ENCODE measurements at places on chromosomes 13 and 19.

DNA sequence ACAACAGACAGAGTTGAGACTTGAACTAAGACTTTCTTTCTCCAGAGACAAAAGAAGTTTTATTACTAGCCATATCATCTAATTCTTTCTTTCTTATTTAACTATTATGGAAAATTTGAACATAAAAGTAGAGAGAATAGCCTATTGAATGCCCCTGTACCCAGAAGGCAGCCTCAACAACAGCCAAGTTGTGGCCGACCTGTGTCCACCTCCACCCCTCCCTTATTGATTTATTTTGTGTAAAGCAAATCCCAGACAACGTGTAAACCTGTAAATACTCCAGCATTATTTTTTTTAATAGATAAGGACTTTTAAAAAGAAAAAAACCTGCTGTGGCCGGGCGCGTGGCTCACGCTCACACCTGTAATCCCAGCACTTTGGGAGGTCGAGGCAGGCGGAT, 26.1 kb upstream of the FXYD3 start:
- DNase-seq = no peak

DNA sequence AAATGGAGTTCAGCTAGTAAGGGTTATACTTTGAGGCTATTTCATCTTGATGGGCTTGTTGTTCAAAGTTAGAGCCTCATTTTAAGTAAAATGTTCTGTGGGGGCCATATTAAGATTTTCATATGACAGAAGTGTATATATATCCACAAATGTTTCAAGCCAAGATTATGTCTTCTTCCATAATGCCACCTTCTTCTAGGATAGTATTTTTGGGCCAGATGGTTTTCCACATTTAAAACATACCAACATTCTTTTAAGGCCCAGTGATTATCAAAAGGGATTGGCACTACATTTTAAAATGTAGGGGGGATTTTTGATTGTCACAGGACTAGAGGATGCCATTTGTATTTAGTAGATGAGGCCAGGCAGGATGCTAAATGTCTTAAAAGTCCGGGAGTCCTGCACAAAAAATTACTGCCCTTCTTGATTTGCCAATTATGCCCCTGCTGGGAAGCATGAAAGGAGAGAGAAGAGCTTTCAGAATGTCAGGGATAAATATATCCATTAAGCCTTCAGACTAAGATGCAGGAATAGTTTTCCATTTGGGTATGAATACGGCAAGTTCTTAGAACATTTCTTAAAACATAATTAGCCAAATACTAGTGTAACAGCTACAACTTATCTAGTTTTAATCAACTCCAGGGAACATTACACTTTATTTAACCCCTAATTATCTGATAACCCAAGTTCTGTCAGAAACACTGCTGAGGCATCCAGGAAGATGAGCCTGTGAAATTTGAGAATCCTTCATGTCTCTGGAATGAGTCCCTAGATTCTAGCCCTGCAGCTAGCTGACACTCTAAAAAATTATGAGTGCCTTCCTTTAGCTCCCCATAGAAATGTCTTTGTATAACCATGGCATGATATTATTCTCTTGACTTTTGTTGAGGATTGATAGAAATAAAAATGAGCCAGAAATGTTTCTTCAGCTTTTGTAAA, 34.0 kb downstream of the ITM2B start:
- no peak for DNase-seq

DNA sequence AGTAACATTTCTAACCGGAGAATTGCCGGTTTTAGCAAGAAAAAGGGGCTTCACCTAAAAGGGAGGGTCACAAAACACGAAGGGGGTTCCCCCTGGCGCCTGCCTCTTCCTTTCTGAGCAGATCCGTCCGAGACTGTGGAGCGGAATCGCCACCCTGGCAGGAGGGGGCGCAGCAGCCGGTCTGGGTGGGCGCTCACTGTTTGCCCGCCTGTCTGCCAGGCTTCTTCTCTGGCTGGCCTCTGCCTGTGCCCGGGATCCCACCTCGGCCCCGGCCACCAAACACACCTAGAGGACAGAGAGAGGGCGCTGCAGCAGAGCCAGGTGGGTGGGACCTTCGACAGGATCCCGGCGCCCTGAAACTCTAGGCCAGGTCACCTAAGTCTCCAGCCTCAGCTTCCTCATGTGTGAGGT, 15.6 kb downstream of the LSM4 start:
- DNase-seq = no peak

DNA sequence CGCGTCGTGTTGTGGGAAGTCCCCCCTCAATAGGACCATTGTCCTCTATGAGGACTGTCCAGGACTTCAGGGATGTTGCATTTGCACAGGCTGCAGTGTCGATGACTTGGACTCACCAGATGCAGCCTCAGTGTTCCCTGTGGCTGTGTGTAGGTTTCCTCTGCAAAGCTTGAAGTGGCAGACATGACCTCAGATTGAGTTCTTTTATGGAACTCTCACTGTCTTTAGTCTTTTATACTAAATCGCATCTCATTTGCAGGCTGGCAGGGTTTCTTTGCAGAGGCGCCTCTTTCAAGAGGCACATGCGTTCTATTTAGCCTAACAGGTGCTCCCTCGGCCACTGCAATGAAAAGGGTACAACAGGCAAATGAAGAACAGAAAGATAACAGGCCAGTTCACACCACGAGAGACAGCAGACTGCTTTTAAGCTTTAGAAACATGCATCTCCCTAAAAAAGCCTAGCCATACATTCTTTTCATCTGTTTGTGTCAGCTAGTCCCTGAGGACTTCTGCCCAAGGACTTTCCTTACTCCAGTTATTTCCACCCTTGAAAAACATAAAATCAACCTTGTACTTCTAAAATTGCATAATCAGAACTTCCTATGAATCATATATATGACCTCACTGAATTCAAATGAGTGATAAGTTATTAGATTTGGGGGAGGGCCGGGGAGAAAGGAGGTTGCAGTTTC, 118.4 kb downstream of the RAB20 start:
- DNase-seq = no peak

GRCh38 chr13:26919311-26919710, 158.7 kb upstream of the GPR12 start:
- no peak for DNase-seq

- no peak for DNase-seq
Observed at GRCh38 chr13:28628241-28628640, 30.7 kb upstream of the POMP start.

- no peak for DNase-seq
Observed at GRCh38 chr19:46963093-46963734, 56.4 kb upstream of the NPAS1 start.
